ENCODE measurements at places on chromosomes 6 and 20.

DNA sequence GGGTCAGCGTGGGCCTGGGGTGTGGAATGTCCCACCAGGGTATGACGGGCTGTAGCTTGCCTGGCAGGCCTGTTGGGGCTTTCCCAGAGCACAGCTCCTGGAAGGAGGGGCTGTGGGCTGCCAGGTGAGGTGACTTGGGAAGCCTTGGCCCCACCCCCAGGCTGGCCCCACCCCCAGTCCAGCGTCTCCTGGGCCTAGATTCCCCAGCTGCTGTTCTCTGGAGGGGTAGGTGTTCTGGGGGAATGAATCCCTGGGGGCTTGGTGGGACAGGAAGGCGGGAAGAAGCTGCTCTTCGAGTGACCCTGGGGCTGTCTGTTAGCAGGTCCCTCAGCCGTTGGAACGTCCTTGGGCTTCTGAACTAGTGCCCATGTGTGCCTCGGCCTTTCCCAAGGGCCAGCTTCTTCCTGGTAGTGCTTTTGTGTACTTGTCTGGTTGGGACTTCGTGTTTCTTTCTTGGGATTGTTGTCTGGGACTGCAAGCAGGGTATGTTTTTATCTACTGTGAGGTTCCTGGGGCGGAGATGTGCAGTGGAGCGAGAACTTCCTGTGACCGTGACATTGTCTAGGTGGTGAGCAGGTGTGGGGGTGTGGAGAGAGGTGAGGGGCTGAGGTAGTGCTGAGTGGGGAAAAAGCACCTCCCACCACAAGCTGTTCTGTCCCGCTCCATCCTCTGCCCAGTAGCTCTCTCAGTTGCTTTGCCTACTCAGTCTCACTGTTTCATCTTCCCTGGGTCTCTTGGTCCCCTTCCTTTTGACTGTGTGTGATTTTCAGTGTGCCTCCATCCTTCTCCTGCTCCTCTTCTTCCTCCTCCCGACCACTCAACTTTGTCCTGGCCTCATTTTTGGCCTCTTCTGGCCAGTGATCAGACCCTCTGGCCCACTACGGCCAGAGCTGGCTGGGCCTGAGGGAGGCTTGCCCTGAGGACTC lies 1.3 kb upstream of the DDR1 start:
- DNase-seq: no peak

DNA sequence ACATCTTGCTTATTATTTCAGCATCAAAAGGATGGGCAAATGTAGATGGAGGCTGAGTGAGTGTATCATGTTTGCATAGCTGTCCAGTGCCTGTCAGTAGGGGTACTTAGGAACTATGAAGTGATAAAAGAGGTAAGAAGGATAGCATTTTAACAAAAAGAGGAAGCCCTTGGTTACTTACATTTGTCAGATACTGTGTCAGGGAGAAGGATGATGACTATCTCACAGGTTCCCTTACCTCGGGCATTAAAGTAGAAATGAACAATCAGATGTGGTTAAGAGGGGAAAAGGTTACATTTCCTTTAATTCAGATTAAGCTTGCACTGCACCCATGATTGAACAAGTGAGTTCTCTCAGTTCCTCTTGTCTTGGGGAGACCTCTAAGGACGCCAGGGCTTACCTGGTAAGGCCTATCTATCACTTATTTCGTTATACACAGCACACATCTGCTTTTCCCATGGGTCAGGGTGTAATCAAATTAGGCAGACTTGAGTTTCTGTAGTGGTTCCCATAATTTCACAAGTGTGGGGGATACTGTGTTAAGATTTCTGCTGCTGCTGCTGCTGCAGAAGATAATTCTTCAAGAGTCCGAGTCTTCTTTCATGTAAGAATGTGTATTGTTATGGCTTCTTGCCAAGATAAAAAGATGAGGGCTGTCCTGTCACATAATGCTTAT lies 4.5 kb downstream of the FOXO3 start:
- no peak for DNase-seq

- no peak for DNase-seq
Measured at GRCh38 chr6:54716877-54717276, 129.7 kb upstream of the FAM83B start.

DNA sequence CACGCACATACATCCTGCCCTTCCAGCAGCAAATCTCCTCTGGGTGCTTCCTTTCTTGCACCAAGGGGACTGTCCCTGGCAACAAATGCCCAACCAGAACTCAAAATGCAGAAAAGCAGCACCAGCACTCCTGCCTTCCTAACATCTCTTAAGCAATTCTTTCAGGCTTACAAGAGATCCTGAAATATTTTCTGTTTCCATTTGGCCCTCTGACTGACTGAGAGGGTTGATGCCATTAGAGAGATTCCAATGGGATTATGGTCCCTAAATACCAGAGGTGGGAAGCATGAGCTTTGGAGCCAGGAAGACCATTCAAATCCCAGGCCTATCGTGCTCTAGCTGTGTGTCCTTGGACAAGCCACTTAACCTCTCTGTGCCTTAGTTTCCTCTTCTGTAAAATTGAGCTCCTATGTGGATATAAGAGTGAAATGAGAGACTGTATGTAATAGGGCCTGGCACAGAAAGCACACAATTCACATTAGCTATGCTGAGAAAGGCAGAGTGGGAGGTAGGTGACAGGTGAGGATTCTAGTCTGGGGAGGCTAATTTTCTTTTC lies 56.8 kb downstream of the PRDM1 start:
- no peak for DNase-seq

GRCh38 chr6:34602318-34603111 lies 46.4 kb upstream of the SPDEF start:
- DNase-seq: no peak

DNA sequence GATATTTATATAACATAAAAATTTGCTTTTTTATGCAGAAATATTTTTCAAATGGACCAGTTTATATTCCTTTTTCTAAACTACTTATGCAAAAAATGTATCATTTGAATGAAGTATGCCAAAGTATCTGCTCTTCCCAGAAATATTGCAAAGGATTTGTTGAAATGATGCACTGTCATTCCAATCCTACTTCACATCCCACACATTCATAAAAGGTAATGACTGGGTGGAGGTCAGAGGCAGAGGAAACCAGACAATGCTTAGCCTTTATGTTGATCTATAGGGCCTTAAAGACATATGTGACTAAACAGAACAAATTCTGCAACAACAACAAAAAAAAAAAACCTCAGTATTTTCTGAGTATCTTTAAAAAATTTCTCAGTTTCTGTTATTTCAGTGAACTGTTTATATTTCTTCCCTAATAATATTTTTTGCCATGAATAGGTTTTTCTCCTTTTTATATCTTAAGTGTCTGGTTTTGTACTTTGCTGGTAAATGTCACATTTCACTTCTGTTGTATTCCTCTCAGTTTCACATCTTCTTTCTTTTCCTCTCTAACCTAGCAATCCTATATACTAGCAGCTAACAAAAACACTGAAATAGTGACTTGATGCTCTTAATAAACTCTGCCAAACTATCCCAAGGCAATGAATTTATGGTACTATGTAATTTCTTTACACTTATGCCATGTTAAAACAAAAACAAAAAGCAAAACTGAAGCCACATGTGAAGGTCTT lies 374.1 kb downstream of the BCKDHB start:
- DNase-seq: no peak

All from stimulated activated CD4-positive, alpha-beta T cell treated with anti-CD3 and anti-CD28 coated beads, Interleukin-1b, Interleukin-23, amount 100 ng/mL, for 1 hour (primary cell).